ENCODE measurements at places on chromosomes 3 and 15. TPM values are rescaled to one million over a fixed set of nuclear protein-coding genes. Genes with fewer than 3 reads are reported as not detected.

GRCh38 chr15:67571648-67572415 lies 29.3 kb downstream of the MAP2K5 start:
- no peak for DNase-seq

Gene IGSF11
- 4.1 TPM for total RNA-seq

- no peak for DNase-seq
Measured at GRCh38 chr3:48388966-48389365, 16.9 kb downstream of the FBXW12 start.

Gene MESP2
- total RNA-seq: not detected

DNA sequence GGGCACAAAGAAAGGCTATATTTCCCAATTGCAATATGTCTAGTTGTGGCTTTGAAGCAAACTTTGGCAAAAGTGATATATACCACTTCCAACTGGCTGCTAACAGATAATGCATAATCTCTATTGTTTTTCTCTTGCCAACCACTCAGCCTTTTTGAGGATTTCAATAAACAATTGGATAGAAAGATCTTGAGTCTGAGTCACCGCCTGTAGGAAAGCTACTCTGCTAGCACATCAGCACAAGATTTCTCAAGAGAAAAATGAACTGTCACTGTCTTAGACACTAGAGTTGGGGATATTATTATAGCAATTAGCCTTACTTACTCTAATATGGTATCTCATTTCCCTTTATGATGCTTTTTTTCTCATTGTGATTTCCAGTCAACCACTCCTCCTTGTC lies 119.7 kb downstream of the SST start:
- DNase-seq: no peak

DNA sequence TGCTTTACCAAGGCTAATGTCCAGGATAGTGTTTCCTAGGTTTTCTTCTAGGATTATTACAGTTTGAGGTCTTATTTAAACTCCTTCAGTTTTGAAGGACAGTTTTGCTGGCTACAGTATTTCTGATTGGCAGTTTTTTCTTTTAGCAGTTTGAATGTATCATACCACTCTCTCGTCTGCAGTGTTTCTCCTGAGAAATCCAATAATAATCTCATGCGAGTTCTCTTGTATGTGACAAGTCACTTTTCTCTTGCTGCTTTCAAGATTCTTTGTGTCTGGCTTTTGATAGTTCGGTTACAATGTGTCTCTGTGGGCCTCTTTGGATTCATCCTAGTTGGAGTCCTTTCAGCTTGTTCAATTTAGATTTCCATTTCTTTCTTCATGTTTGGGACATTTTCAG lies 53.0 kb upstream of the EHHADH start:
- DNase-seq: no peak

DNA sequence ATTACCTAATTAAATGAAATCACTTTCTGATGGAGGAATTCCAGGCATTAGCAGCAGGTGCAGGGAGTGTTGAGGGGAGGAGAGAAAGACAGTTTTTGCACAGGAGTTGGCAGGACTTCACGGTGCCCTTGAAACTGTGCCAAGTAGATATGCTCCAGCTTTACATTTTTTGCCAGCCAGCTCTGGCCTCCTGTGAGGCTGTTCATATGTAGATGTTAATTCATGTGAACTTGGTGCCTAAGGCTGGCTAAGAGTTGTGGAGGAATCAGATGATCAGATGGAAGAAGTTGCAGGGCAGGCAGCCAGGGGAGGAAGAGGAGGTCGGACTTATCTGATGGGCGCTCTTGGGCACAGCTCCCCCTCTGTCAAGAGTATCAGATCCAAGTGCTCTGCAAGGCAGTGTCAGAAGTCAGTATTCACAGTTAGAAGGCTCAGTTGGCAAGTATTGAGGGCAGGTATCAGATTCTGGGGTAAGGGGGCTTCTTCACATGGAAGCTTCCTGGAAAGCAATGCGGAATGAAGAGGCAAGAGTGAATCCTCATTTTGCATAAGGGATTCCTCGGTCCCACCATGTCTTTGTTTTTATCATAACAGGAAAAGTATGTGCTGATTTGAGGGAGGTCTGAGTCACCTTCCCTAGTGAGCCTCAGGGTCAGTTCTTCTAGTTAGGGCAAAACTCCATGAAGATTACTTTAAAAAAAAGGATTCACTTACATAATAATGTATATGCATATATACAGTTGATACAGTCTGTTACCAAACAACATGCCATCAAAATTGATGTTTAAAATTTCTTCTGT lies 172.6 kb upstream of the UMPS start:
- DNase-seq: no peak

DNA sequence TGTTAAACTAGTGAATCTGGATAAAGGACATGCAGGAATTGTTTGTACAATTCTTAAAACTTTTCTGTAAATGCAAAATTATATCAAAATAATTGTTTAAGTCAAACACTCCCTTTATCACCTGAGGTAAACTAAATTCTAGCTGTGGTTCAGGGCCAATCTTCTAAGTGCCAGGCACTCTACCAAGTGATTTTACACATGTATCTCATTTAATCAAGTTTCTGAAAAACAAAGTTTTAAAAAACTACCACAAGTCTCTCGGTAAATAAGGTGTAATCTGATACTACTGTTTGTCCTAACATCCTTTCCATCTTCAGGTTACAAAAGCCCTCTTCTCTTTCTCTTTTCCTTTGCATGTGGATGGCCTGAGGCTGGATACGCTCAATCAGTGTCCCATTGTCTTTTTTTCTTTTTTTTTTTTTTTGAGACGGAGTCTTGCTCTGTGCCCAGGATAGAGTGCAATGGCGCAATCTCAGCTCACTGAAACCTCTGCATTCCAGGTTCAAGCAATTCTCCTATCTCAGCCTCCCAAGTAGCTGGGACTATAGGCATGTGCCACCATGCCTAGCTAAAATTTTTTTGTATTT lies 19.3 kb downstream of the IFT80 start:
- no peak for DNase-seq

Gene SNRPN
- total RNA-seq: 442 TPM

DNA sequence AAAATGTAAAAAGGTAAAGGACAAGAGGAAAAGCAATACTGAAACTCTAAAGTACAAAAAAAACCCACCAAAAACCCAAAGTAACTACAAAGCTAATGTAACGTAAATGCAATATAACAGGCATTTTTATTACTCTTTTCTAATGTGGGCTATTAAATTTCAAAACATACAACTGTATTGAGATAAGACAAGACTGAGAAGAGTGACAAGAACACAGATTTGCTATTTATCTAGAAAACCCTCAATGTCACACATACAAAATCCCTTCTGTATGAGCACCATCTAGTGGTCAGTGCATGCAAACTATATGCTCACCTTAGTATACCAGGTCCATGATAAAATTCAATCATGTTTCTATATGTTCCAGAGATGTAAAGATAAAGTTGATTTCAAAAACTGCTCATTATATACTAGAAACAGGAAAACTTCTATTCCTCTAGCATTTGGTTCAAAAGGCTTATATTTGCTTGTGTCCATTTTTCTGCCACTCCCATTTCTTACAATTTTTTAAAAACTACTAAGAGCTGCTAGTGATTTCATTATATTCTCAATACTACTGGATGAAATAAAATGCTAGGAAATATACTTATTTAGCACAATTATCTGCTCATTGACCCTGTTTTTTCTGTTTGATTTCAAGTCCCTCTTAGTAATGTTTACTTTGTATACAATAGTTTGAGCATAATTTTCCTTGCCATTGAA lies 111.4 kb downstream of the DLG1 start:
- peak; percentile 71 for DNase-seq

Gene CEP70
- total RNA-seq: 101 TPM

GRCh38 chr15:69604072-69604411 lies 151.4 kb downstream of the RPLP1 start:
- DNase-seq: no peak

- DNase-seq: no peak
Measured at GRCh38 chr15:41291065-41291631, 41.2 kb downstream of the OIP5 start.

GRCh38 chr3:28726840-28727239 lies 378.2 kb upstream of the AZI2 start:
- DNase-seq: peak; percentile 76

DNA sequence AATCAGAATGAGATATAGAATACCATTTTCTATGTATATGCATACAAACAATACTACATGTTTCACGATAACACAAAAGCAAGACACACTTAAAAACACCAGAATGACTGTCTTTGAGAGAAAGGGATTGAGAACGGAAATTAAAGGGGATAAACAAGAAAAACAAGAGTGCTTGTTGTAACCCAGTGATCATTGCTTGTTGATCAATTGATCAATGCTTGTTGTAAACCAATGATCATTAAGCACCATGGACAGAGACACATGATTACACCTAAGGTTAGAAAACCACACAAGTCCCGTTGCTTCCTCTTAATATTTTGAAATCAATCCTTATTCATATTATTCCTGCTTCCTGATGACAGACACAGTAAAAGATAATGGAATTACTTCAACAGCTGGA lies 1.1 kb upstream of the OR4F15 start:
- peak; percentile 63 for DNase-seq

DNA sequence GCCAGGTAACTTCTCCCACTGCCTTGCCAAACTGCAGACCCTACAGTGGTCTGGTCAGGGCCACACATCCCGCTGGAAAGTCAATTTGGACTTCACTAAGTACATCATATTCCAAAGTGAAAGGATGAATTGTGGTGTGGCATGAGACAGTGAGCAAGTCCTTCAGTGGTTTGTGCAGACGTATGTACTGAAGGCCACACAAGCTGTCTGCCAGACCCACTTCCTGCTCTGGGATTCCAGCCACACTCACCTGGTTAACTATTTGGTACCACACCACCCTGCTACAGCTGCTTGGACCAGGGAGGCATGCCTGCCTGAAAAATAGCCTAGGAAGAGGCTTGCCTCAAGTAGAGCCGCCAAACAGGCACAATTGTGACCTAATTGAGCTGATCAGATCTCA lies 94.1 kb upstream of the STRIT1 start:
- DNase-seq: no peak

Gene SAMMSON
- not detected for total RNA-seq
